ENCODE measurements at places on chromosomes 4 and X.

DNA sequence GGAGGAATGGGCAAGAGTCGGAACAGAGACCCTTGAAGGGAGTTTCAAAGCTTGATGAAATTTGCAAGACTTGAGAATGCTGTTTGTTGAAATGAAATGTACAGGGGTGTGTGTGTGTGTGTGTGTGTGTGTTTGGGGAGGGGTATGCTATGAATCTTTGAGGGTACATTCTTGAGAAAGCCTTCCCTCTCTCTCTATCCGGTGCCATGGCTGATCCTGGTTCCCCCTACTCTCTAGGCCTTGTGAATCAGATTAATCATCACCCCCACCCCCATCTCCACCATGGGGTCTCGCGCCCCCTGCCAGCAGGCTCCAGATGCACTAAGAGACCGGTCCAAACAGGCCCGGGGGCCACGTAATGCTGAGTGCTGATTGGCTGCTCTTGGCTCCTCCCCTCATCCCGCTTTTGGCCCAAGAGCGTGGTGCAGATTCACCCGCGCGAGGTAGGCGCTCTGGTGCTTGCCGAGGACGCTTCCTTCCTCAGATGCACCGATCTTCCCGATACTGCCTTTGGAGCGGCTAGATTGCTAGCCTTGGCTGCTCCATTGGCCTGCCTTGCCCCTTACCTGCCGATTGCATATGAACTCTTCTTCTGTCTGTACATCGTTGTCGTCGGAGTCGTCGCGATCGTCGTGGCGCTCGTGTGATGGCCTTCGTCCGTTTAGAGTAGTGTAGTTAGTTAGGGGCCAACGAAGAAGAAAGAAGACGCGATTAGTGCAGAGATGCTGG is at the start of gene HTR2C:
Gene HTR2C (plus strand): TSS at position 441 of the 729 bp plus-strand sequence. CDS start 142,851 bp downstream, outside the sequence.
- DNase-seq: no peak

DNA sequence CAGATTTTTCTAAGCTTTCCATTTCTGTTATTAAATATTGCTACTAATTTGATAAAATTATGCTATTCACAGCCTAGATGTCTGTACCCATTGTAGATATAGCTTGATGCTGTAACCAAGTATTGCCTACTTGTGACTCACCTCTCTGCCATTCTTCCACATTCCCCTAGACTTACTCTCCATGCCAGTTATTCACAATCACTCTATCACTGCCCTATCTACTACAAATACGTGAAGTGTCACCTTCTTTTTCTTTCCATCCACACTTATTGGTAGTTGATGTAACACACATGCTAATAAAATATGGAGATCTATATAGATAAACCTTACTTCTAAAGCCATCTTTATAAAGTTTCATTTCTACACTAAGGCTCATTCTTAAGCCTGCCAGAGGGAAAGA is 179.4 kb upstream of the PACRGL start:
- DNase-seq: no peak

GRCh38 chr4:88582493-88582892 is 9.8 kb upstream of the HERC3 start:
- DNase-seq: no peak

DNA sequence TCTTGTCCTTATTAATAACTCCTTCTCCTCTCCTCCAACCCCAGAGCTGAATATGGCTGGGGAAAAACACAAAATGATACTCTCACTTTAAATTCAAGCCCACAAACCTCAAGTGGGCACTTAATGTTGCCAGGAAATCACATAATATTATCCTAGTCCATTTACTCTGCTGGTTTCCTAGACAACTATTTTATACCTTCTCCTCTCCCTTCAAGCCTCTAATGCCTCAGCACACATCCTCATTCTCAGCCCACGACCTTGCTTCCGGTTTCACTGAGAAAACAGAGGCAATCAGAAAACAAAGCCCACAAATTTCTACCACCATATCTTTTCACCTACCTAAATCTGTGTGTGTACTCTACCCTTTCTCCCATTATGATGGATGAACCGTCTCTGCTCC is 12.1 kb upstream of the CLCN5 start:
- DNase-seq: no peak

DNA sequence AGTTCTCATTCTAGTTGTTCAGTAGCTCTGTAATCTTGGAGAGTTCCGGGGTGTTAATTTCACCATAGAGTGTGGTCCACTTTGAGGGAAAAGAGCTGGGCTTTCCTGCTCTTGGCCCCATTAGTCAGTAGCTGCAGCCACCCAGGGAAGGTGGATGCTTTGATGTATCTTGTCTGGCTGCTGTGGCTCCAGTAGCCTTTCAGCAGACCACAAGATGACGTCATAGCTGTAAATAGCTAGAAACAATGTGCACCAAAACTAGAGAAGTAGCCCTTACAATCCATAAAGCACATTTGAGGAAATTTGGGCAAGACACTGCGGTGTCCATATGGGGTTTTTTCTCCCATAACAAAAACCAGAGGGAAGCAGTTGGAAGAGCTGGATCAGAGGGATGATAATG is 32.9 kb upstream of the PRPS2 start:
- DNase-seq: no peak

- DNase-seq: no peak
These were observed 8.2 kb upstream of the YIPF6 start for GRCh38 chrX:68490644-68491043.

- DNase-seq: no peak
These were observed 1.4 kb downstream of the WDFY3 start for GRCh38 chr4:84964995-84965552.

GRCh38 chrX:110156167-110156754 is 153.3 kb downstream of the TMEM164 start:
- DNase-seq: no peak

DNA sequence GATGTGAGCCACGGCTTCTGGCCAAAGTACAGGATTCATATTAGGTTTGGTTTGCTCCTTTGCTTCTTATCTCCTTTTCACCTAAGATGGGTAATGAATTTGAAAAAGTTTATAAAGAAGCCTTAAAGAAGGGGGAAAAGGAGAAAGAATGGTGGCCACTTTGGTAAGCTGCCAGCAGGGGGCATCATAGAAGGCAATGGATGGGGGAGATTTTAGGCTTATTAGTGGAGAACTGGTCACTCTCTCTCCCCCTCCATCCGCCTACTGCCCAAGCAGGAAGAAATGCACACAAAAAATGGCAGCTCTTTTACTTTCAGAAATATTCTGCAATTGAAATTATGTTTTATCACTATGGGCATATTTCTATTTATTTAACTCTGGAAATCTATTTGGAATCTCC is 32.0 kb downstream of the SPARCL1 start:
- no peak for DNase-seq

GRCh38 chr4:94363136-94363655 is 20.6 kb upstream of the HPGDS start:
- DNase-seq: no peak

- DNase-seq: no peak
These were observed 240.3 kb downstream of the DCLK2 start for GRCh38 chr4:150318527-150318926.

DNA sequence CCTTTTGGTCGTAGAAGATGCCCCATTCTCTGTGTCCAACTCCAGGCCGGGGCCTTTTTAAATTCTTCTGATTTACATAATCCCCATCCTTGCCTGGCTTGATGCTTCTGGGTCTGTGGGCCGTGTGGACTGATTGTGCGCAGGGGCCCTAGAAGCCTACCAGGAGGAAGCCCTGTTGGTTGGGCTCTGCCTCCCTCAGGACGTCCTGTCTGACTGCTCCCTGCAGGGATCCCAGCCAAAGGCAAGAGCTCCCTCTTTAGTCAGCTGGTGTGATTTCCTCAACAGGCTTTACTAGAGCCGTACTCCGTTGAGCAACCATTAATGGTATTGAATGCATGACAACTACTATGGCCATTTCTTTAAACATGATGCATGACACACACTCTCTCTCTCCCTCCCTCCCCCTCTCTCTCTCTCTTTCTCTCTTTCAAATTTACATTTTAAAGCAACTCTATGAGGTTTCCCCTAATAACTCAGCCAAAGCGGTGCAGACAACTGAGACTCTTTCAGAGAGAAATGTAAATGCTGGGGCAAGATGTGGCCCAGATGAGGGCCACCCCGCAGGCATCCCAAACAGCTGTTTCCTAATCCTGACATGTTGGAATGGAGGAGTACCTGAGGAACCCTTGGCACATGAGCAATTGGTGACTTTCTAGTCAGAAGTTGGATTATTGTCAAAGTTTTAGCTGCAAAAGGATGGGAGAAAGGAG is 117.3 kb downstream of the DRD5 start:
- DNase-seq: no peak

GRCh38 chr4:108592674-108592986 is 27.7 kb upstream of the RPL34 start:
- DNase-seq: no peak

DNA sequence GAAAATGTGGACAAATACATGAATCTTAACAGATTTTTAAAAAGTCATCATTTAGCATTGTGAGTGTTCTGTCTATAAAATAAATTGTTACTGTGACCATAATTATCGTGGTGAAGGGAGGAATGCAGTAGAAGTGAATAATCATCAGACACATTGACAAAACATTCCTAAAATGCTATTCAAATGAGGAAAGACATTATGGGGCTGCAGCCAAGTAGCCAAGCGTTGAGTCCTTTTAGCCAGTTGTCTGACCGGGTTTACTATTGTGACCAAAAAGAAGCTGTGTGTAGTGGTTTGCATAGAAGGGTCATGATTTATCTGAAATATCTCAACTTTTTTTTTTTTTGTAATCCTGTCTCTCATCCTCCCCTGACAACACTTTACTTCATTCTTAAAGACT is 19.5 kb downstream of the WWC2 start:
- no peak for DNase-seq

DNA sequence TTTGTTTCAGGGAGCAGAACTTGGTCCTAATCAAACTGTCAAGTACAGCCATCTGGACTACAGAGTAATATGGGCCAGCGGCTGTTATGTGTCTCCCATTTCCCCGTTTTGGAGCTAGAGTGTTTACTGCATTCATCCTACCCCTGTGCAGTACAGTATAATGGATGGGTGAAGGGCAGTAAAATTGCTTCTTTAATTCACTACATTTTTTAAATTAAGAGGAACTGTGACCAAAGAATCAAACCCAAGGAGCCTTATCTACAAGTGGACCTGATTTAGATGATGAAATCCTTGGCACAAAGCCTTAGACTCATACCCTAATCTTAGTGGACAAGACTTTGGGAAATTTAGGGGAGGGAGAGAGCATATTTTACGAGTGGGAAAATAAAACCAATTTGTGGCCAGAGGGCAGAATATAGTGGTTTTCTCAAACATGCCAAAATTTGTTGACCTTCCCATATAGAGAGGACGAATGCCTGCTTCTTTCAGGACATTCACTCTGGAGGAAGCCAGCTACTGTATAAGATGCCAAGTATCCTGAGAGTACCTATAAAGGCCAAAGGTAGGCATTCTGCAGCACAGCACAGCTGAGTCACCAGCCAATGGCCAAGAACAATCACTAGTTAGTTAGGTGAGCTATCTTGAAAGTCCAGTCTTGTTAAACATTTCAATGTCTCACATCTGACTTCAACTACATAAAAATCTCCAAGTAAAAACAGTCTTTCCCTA is 253.8 kb upstream of the KCNIP4 start:
- DNase-seq: no peak

DNA sequence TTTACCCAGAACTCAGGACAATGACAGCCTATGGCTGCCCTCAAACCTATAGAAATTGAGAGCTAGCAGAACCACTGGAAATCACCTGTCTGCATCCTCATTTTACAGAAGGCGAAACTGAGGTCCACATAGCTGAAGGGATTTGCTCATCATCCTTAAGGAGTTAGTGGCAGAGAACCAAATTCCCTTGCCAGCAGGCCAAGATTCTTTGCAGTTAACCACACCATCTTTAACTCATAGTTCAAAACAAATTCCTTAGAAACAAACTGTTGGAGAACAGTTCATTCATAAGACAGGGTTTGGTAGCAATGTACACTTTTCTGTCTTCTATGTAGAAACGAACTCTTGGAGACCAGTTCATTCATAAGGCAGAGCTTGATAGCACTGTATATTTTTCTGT is 37.9 kb upstream of the RAP2C start:
- no peak for DNase-seq

DNA sequence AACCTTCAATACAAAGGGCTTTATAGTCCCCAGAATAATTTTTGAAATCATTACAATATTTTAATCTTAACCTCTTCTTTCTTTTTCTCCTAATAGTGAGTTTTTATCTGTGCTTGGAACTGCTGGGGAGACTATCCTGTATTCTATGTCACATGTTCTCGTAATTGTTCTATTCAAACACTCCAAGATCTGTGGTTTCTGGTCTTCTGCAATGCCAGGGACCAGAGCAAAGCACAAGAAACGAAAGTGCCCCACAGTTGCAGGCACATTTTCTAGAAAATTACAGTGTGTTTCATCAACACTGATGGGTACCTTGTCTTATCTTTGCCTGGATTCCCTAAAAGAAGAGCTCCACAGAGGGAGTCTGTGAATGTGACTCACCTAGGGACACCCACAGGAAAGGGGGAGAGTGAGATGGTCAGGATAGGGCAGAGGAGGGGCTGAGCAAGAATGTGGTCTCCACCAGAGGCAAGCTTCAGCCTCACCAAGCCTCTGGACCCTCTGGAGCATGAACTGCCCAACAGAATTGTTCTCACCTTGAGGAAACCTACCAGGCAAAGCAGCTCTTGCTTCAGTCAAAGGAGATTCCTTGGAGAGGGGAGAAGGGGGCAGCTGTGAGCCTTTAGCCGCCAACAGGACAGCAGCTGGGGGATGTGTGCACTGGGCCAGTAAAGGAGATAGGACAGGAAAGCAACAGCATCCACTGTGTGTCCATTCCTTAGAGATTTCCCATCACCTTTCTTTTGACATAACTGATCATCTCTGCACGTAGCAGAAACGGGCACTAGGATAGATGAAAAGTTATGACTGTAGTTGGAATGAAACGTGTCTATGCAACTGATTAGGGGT is 25.9 kb downstream of the UNC5C start:
- DNase-seq: no peak
